ENCODE measurements at places on chromosomes 11 and 22.

GRCh38 chr11:46102843-46103242, 18.4 kb downstream of the PHF21A start:
- DNase-seq: no peak

DNA sequence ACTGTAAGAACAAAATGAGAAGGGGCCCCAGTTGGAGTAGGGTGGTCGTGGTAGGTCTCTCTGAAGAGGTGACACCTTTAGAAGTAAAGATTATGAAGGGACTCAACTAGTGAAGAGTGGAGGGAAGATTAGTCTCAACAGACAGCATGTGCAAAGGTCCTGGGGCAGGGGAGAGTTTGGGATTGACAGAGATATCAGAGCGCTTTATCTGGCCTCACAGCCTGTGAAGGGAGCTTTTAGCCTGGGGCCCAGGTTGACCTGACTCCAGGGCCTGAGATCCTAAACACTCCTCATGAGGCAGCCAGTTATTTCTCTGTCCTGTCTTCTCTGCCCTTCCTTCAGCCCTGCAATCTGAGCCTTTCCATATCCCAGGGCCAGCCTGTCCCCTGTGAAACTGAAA, 16.2 kb downstream of the FGF3 start:
- no peak for DNase-seq

- no peak for DNase-seq
Measured at GRCh38 chr11:119351232-119351631, 4.7 kb upstream of the MFRP start.

DNA sequence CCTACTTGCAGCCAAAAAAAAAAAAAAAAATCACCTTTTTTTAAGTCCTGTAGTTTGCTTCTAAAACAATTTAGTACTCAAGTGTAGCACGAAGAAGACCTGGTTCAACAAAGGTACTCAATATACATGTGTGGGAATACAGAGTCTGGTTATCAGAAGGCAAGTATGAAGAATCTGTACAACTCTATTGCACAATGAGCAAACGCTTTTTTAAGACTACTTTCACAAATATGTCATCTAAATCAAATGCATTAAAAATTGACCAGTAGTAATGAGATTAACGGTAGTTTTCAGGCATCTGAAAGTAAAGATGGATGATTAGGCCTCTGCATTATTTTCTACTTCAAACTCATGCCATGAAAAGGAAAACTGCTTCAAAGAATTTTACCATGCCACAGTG, 9.5 kb downstream of the CHORDC1 start:
- DNase-seq: no peak

DNA sequence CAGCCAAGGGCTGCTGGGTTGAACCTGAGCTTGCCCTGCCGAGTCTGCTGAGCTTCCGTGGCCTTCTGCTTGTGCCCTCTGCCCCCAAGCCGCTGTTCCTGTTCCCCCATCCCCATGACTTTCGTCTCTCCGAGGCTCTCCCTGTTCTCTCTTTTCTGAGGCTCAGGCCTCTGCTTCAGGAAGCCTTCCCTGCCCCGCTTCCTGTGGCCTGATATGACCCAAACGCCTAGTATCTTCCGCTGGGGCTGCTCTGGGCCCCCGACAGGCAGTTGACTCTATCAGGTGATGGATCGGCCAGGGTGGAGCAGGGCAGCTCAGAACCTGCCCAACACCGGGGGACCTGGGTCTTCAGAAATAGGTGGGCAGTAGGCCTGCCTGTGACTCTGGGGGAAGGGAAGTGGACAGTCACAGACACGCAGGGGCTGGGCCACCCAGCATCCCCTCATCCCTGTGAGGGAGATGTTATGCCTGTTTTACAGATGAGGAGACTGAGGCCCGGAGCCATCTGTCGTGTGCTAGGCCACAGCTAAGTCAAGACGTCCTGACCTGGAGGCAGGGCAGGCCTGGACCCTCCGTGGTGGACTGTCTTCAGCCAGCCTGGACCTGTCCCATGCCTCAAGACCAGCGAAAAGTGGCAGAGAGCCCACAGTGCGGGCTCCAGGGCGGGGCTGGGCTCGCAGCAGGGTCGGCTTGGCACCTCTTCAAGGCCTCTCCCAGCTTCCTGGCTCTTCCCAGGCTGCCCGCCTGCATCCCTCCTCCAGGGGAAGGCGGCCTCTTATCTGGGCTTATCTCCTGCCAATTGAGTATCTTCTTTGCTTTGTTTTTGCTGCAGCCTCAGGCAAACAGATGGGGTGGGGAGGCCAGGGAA, 16.2 kb downstream of the BAD start:
- peak; percentile 90 for DNase-seq
